AG04450 (cell line): ENCODE measurements at places on chromosomes 2 and 18. TPM values are rescaled to one million over a fixed set of nuclear protein-coding genes. Genes with fewer than 3 reads are reported as not detected.

- no peak for DNase-seq
These were observed 26.0 kb downstream of the ADRA2B start for GRCh38 chr2:96090196-96090926.

- no peak for DNase-seq
These were observed 10.2 kb downstream of the PROKR1 start for GRCh38 chr2:68653538-68653982.

GRCh38 chr2:135600915-135601314, 69.6 kb downstream of the R3HDM1 start:
- DNase-seq = no peak

- no peak for DNase-seq
These were observed 46.6 kb upstream of the RMDN2 start for GRCh38 chr2:37878536-37878935.

- DNase-seq = no peak
These were observed 92.9 kb downstream of the PXDN start for GRCh38 chr2:1651121-1652033.

DNA sequence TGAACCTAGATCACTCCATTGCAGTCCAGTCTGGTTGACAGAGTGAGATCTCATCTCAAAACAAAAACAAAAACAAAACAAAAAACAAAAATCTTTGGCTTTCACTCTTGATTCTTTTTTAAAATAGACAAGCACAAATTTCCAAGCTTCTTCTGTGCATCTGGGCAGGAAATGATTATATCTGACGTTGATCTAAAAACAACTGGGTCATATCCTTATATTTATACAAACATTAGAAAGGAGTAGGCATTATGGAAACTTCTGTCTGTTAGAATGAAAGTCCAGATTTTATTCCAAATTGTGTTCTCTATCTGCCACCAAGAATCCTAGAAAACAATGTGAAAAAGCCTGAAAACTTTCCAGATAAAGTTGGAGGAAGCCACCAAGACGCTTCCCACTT, 26.2 kb upstream of the PMAIP1 start:
- no peak for DNase-seq

DNA sequence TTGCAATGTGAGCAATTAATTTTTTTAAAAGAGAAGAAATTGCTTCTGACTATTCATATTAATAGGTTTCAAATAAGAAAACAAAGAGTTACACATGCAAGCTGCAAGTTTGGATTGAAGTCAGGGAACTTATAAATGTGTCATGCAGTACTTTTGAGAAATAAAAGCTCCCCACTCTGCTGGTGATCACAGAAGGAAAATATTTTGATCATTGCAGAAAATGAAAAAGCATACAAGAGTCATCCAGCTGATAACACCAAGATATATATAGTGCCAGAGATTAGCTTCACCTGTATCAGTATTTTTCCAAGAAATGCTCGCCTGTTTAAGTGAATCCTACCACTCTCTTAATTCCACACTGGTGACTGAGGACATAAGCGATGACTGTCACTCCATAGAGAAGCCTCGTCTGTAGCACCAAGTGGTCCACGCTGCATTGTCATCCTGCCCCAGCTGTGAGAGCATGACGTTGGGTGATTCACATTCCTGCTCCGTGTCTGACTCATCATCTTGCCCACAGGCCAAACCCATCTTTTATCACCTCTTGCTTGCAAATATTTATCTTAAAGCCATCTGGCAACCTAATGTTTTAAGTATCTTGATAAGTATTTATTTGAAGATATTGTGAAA, 178.0 kb downstream of the ASXL3 start:
- peak; percentile 69 for DNase-seq

ABCG8 gene
- not detected in 2 replicates for polyA plus RNA-seq

CHMP1B gene
- 32.3 and 32.6 TPM in 2 replicates for polyA plus RNA-seq

DYSF gene
- 0.02 and 0.07 TPM in 2 replicates for polyA plus RNA-seq

FBXO48 gene
- 0.66 and 0.89 TPM in 2 replicates for polyA plus RNA-seq

HAAO gene
- 3.1 and 4.2 TPM in 2 replicates for polyA plus RNA-seq
